ENCODE measurements at places on chromosomes 13 and 19. TPM values are rescaled to one million over a fixed set of nuclear protein-coding genes. Genes with fewer than 3 reads are reported as not detected.

The GPR18 gene
- 0.38 TPM for total RNA-seq

The NAPSA gene
- 1,633 TPM for total RNA-seq

The CLIP3 gene
- 8.1 TPM for total RNA-seq

The AP1M2 gene
- 36.9 TPM for total RNA-seq

The ALG11 gene
- total RNA-seq = 34.5 TPM

The CYP2A6 gene
- 2.0 TPM for total RNA-seq

The OR4F17 gene
- total RNA-seq = not detected

The KIR2DL4 gene
- 0.38 TPM for total RNA-seq

- H3K4me1 ChIP-seq = peaks cover 73% of the 10 kb centered on the region
- no peak for DNase-seq
These were observed 42.7 kb downstream of the CAPN12 start for GRCh38 chr19:38701455-38702063.

DNA sequence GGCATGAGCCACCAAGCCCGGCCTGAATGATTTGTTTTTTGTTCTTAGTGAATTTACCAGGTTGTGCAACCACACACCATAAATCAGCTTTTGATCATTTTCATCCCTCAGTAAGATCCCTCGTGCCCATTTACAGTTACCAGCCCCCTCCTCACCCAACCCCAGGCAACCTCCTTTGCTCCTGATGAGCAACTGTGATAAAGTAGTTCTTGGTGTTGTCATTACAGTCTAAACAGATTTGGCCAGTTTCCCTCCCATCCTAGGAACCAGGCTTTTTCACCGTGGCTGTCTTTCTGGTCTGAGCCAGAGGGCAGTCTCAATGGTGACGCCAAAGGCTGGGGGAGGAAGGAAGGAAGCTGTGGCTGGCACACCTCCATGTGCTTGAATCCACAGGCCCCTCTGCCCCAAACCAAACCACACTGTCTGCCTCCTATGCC lies 61.2 kb upstream of the WDFY2 start:
- DNase-seq = no peak
- H3K4me1 ChIP-seq = no peaks in the 10 kb centered on the region
- no peak overlapping the region for H3K4me3 ChIP-seq

DNA sequence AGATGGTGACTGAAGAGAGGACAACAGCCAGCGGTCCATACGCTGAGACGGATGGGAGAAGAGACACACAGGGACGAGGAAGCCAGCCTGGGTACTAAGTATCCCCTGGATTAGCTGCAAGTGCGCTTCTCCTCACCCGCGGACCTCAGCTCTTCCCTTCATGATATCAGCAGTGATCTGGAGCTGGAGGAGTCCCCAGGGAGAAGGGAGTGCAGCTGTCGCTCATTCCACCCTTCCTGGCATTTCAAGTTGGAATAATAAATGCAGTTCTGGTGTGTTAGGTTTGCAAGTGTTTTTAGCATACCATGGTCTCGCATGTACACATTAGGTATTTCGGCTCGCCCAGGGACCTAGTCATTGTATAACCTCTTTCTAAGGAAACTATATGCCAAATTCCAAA lies 88.5 kb upstream of the C1QTNF9B start:
- no peak overlapping the region for H3K4me3 ChIP-seq
- H3K4me1 ChIP-seq = peaks cover 6% of the 10 kb centered on the region
- no peak overlapping the region for H3K27ac ChIP-seq

DNA sequence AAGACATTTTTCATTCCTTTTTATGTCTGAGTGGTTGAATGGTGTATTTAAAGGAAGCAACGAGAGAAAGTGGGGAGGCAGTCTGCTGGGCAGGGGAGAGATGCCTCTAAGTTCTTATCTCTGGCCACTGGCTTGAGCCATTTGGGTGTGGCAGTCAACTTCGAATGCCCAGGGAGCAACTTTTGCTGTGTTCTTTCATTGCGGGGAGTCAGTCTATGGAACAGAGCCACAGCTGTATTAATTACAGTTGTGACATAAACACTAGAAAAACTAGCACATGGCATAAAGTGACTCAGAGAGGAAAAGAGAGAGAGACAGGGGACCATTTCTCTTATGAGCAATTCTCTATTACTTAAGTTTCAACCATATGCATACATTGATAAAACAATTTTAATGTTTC lies 40.4 kb upstream of the PDCD5 start:
- no peak overlapping the region for H3K27ac ChIP-seq
- DNase-seq = no peak
- no peak overlapping the region for H3K4me3 ChIP-seq
- H3K36me3 ChIP-seq = no peaks in the 10 kb centered on the region
- H3K27me3 ChIP-seq = no peaks in the 10 kb centered on the region

GRCh38 chr19:6100284-6100915 lies 9.9 kb downstream of the RFX2 start:
- peaks cover 64% of the 10 kb centered on the region for H3K4me1 ChIP-seq
- no peaks in the 10 kb centered on the region for H3K27me3 ChIP-seq
- no peaks in the 10 kb centered on the region for H3K36me3 ChIP-seq
- H3K27ac ChIP-seq = peak overlapping the region; percentile 87
- H3K4me3 ChIP-seq = peak overlapping the region; percentile 22
- DNase-seq = peak; percentile 68

- no peak overlapping the region for H3K4me3 ChIP-seq
- H3K27ac ChIP-seq = no peak overlapping the region
- DNase-seq = no peak
- no peaks in the 10 kb centered on the region for H3K27me3 ChIP-seq
- H3K4me1 ChIP-seq = peaks cover 13% of the 10 kb centered on the region
- peaks cover 15% of the 10 kb centered on the region for H3K36me3 ChIP-seq
These were observed 2.1 kb downstream of the MPND start for GRCh38 chr19:4345342-4346019.

- no peak overlapping the region for H3K27ac ChIP-seq
- no peaks in the 10 kb centered on the region for H3K4me1 ChIP-seq
- no peaks in the 10 kb centered on the region for H3K36me3 ChIP-seq
- H3K4me3 ChIP-seq = no peak overlapping the region
- DNase-seq = no peak
These were observed 1590.4 kb downstream of the SLITRK1 start for GRCh38 chr13:82291852-82292251.

- H3K27ac ChIP-seq = no peak overlapping the region
- no peak for DNase-seq
- H3K27me3 ChIP-seq = peaks cover 5% of the 10 kb centered on the region
These were observed 2.1 kb upstream of the HAMP start for GRCh38 chr19:35279985-35280821.

- peaks cover 16% of the 10 kb centered on the region for H3K4me1 ChIP-seq
- H3K4me3 ChIP-seq = no peak overlapping the region
- DNase-seq = peak; percentile 68
- no peaks in the 10 kb centered on the region for H3K36me3 ChIP-seq
These were observed 114.3 kb upstream of the SERP2 start for GRCh38 chr13:44259045-44260027.

DNA sequence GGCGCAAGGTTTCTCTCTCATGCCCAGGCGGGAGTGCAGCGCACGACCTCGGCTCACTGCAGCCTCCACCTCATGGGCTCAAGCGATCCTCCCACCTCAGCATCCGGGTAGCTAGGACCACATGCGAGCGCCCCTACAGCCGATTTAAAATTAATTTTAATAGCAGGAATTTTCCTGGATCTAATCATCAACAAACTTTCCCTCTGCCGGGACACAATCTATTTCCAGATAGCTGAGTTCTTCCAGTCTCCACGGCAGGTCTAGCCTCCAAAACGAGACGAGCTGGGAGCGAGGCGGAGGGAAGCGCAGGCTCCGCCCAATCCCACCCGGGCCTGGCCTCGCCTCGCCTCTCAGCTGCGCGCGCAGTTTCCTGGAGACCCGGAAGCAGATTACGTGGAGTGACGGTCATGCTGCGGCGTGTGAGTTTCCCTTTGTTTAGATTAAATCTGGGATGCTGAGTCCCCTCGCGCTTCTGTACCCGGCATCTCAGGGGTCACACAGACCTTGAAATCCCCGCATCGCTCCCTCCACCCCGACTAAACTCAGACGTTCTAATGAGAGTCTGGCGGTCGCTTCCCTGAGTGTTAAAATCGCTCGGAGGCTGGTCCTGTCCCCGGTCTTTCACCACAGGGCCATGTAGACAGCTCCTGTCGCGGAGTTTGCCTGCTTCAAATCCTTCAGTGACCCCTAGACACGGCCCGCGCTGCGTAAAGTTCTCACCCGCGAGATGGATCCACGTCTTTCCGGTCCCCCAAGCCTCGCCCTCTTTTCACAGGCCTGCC lies at the start of gene ZNF880:
Gene ZNF880 (plus strand): TSS at position 365 of the 782 bp plus-strand sequence. CDS start 43 bp downstream, at position 408.
- no peaks in the 10 kb centered on the region for H3K27me3 ChIP-seq
- H3K4me3 ChIP-seq = peak within 1 kb of the TSS; percentile 68
- DNase-seq = peak; percentile 94
- H3K27ac ChIP-seq = peak within 1 kb of the TSS; percentile 95

- DNase-seq = peak; percentile 87
- H3K4me1 ChIP-seq = peaks cover 54% of the 10 kb centered on the region
- no peak overlapping the region for H3K4me3 ChIP-seq
These were observed 11.9 kb upstream of the PRKD2 start for GRCh38 chr19:46728693-46729339.

GRCh38 chr13:46640843-46641242 lies 87.9 kb downstream of the LRCH1 start:
- no peak for DNase-seq
- H3K27ac ChIP-seq = no peak overlapping the region
- no peak overlapping the region for H3K4me3 ChIP-seq

GRCh38 chr19:50975766-50976165 lies 6.4 kb upstream of the KLK6 start:
- peaks cover 21% of the 10 kb centered on the region for H3K27me3 ChIP-seq
- no peak for DNase-seq
- no peaks in the 10 kb centered on the region for H3K36me3 ChIP-seq
- no peaks in the 10 kb centered on the region for H3K4me1 ChIP-seq

DNA sequence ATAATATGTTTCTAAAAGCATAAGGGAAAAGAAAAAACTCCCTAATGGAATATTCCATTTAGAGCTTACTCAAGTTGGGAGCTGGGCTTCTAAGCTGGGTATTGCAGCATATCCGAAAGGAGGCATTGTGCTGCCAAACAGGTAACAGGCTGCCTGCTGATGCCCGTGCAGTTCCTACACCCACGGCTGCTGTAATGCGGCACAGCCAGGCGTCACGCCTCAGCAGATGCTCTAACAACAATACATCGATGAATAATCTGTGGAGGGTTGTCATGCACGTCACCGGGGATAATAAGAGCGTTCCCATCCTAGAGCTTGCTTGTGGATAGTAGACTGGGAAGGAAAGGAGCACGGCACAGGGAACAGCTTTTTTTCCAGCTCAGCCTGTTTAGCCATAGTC lies 1582.1 kb upstream of the SLC10A2 start:
- no peaks in the 10 kb centered on the region for H3K4me1 ChIP-seq
- DNase-seq = no peak
- H3K4me3 ChIP-seq = no peak overlapping the region
- no peaks in the 10 kb centered on the region for H3K36me3 ChIP-seq

DNA sequence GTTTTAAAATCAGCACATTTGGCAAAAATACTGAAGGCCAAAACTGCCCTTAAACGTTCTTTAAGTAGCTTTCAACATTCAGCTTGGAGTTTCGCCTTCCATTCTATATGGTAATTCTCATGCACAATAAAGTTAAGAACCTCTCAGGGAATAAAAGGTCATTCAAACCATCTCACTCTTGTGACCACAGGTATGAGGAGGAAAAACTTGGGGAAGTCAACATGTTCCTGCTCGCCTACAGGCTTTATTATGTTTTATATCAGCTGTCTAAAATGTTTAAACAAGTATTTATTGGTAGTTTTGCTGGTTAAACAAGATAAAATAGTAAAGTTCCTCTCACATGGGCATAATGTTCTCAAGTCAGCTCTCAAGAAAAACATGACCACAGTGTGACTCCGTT lies 19.9 kb upstream of the TM9SF2 start:
- no peak for DNase-seq
- H3K36me3 ChIP-seq = no peaks in the 10 kb centered on the region
- no peak overlapping the region for H3K27ac ChIP-seq
- no peaks in the 10 kb centered on the region for H3K4me1 ChIP-seq
- H3K4me3 ChIP-seq = no peak overlapping the region

DNA sequence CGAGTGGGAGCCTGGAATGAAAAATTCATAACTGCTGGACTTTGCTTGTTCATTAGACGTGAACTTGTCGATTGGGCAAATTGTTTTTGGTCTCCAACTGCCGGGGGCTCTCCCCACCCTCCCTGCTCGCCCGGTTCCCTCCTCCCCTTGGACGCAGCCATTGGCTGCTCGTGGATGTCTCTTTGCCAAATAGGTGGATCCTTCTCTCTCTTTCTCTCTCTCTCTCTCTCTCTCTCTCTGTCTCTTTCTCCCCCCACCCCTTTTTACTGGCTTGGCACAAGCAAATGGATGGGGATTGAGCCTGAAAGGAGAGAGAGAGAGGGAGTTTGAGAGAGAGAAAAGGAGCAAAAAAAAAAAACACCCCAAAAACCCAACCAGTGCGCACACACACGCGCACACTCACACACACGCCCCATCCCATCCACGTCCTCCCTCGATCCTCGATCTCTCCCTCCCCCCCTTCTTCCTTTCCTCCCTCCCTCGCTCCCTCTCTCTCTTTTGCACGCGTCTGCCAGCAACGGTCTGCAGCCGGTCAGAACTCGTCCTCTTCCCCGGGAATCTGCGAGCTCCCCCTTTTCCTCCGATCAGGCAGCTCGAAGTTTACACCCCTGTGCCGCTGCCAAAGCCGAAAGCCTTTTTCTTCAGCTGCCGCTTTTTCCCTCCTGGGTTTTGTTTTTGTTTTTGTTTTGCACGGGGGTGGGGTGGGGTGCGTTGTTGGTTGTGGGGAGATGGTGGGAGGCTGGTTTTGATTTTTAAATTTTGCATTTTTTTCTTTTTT lies 27.8 kb downstream of the NFIX start:
- no peaks in the 10 kb centered on the region for H3K36me3 ChIP-seq
- peaks cover 95% of the 10 kb centered on the region for H3K4me1 ChIP-seq
- H3K27ac ChIP-seq = peak overlapping the region; percentile 87
- no peaks in the 10 kb centered on the region for H3K27me3 ChIP-seq
- peak; percentile 78 for DNase-seq

- no peak overlapping the region for H3K27ac ChIP-seq
- peaks cover 25% of the 10 kb centered on the region for H3K27me3 ChIP-seq
- H3K36me3 ChIP-seq = no peaks in the 10 kb centered on the region
- no peaks in the 10 kb centered on the region for H3K4me1 ChIP-seq
These were observed 969 bp upstream of the CEACAM5 start for GRCh38 chr19:41707502-41707812.

GRCh38 chr19:21138130-21138529 lies 3.7 kb upstream of the ZNF431 start:
- H3K27ac ChIP-seq = no peak overlapping the region
- no peaks in the 10 kb centered on the region for H3K27me3 ChIP-seq
- peaks cover 12% of the 10 kb centered on the region for H3K4me1 ChIP-seq
- no peak overlapping the region for H3K4me3 ChIP-seq

GRCh38 chr19:907183-907853 lies 5.7 kb downstream of the R3HDM4 start:
- H3K4me3 ChIP-seq = no peak overlapping the region
- H3K36me3 ChIP-seq = no peaks in the 10 kb centered on the region
- peak overlapping the region; percentile 79 for H3K27ac ChIP-seq
